ENCODE measurements at places on chromosomes 2 and 18. TPM values are rescaled to one million over a fixed set of nuclear protein-coding genes. Genes with fewer than 3 reads are reported as not detected.

Gene CDCA7
- polyA plus RNA-seq: 39.8 TPM

Gene HOXD1
- polyA plus RNA-seq: 9.8 TPM

Gene POTEE
- polyA plus RNA-seq: 0.16 TPM

DNA sequence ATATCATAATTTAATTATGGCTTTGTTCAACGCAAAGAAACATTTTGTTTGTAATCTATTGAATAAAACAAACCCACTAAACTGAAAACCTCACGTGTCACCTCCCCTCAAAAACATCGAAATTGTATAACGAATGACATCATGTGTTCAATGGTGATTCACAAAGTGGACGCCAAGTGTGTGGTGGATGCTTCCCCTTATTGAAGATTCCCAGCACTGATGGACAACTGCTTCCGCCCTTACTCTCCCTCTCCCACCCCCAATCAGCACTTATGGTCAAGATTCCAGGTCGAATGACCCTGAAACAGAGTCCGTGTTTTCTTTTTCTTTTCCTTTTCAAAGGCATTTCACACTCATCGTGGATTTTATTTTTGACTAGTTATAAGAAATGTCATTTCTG is 383.0 kb upstream of the SMIM21 start:
- DNase-seq: no peak

DNA sequence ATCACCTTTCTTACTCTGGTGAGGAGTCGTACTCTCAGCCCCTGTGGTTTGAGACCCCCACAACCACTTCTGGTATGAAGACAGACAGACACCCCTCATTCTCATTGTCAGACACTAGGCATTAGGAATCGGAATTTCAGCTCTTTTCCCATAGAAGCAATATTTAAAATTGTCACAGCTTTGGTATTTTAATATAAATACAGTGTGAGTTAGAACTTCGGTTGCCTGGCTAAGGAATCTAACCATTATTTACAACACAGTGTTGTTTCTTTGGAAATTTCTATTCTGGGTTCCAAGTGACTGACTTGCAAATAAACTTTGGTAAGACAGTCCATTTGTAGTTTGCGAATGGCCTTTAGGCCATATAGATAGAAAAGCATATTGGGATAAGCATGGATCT is 318.1 kb downstream of the PARD3B start:
- no peak for DNase-seq

All from renal cortex interstitium (tissue), 15 donors.